ENCODE measurements at places on chromosomes 2 and 18.

GRCh38 chr2:103738606-103739005 is 976.8 kb downstream of the TMEM182 start:
- DNase-seq: no peak

GRCh38 chr18:63106727-63107126 is 212.8 kb downstream of the BCL2 start:
- DNase-seq: no peak

GRCh38 chr2:114534116-114535084 is 92.0 kb downstream of the DPP10 start:
- DNase-seq: no peak

- no peak for DNase-seq
These were observed 32.8 kb upstream of the BIN1 start for GRCh38 chr2:127139766-127140165.

GRCh38 chr2:75003276-75003675 is 44.8 kb downstream of the POLE4 start:
- DNase-seq: no peak

DNA sequence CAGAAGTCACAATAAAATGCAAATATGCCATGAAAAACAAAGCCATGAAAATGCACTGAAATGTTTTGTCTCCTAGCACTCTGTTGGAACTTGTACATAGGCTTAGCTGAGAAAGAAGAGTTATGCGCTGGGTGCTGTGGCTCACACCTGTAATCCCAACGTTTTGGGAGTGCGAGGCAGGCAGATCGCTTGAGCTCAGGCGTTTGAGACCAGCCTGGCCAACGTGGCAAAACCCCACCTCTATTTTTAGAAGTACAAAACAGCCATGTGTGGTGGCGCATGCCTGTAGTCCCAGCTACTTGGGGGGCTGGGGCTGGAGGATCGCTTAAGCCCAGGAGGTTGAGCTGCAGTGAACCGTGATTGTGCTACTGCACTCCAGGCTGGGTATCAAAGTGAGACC is 39.9 kb downstream of the IRS1 start:
- DNase-seq: no peak
